H54 (cell line): ENCODE measurements at places on chromosomes 7 and 10.
A peak's percentile ranks its signal among the peaks of the same experiment; 100 is the strongest.

GRCh38 chr10:118729641-118730258, 25.0 kb downstream of the CACUL1 start:
- DNase-seq, result no peak

DNA sequence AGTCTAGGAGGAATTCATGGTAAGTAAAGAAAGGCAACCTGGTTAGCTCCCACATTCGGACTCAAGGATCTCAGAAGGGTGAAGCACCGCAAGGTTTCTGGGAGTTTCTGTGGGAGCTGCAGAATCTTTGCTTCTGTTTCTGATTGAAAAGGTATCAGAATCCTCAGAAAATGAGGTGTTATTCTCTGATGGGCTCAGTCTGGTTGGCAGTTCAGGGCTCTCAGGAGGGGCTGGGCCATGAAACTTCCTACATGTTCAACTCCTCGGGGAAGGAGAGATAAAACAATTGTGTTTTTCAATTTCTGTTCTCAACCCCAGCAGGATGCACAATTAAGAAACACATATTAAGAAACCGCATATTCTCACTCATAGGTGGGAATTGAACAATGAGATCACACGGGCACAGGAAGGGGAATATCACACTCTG, 9.1 kb downstream of the OR2A7 start:
- no peak for DNase-seq

DNA sequence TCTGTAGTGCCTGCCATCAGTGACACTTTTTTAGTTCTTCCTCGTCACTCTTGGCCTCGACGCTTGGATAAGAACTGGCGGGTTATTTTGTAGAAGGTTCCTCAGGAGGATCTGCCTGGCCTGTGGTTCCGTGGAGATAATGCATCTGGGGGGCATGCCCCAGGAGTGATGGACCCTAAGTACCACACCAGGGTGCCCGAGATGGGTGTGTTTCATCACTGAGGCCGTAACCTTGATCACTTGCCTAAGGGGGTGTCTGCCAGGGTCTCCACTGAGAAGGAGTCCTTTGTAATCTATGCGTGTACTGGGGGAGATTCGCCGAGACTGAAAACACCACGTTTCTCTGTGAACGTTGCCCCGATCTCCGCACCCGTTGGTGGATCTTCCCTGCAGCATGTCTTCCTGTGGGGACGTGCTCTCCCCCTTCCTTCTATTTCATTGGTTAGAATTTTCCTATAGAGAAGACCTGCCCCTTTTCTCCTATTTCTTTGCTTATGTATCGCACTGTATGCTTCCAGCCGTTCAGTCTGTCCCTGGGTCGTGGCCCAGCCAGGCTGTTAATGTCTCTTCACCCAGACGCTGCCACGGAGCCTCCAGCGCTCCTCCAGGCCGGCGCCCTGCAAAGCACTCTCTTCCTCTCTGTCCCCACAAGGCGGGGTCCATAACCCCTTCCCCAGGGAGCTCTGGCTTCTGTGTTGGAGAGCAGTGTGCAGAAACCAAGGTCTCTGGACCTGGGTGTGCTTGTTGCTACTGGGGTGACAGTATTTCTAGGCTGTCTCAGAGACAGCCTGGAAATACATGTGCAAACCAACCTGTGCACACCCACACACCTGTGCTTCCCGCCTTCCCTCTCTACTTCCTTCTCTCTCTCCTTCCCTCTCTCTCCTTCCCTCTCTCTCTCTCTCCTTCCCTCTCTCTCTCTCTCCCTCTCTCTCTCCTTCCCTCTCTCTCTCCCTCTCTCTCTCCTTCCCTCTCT, 14.4 kb upstream of the DPYSL4 start:
- no peak for DNase-seq

GRCh38 chr10:43882711-43883110, 234.0 kb upstream of the ZNF32 start:
- DNase-seq, result no peak

DNA sequence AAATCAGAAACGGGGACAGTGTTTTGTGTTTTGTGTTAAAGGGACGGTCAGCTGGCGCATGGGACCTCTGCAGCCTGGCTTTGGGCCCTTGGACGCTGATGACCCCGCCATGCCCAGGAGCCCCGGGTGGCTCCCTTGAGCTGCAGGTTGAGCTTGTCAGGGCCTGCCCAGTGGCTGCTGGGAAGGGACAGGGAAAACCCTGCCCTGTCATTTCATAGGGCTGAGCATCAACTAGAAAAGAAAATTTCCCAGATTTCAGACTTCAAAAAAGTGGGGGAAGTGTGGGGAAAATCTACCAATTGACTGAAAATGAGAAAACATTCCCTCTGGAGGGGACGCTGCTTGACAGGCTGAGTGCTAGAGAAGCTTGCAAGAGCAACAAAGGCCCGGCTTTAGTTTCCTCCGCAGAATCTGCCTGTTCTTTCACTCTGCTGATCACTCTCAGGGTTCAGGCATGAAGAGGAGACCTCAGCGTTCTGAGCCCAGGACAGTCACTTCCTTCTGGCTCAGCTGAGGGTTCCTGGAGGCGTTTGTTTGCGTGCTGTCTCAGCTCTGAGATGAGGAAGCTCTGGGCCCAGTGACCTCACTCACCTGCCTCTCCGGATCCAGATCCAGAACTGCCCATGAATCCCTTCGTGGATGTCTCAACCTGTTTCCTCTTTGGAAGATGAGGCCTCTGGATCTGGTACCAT, 18.6 kb upstream of the DNAJB6 start:
- DNase-seq, result no peak

- DNase-seq, result no peak
These were observed 381.7 kb downstream of the GPAM start for GRCh38 chr10:111801841-111802240.

- no peak for DNase-seq
These were observed 109.7 kb upstream of the ANLN start for GRCh38 chr7:36279926-36280315.

- DNase-seq, result peak; percentile 84
These were observed 918 bp upstream of the RPEL1 start for GRCh38 chr10:103244666-103245271.

- DNase-seq, result no peak
These were observed 736.6 kb downstream of the MAGI2 start for GRCh38 chr7:78716876-78717275.

DNA sequence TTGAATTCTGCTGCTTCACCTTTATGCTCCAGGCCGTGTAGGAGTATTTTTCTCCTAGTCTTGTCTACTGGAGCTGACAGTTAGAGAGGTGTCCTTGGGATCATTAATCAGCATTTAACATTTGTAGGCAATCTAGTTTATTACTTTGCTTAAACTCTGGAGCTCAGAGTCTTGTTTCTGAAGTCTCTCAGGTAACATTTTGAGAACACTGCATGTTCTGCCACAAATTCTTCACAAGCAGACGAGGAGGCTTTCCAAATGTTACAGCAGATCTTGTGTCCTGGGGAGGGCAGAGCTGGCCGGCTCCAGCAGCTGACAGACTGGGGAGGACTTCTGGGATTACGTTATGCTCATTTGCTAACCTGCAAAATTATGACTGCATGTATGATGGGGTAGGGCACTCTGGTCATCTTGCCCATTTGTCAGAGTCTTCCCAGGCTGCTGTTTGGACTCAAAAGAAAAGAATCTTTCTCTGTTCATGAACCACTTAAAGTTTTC, 50.5 kb downstream of the GALNT17 start:
- DNase-seq, result no peak

DNA sequence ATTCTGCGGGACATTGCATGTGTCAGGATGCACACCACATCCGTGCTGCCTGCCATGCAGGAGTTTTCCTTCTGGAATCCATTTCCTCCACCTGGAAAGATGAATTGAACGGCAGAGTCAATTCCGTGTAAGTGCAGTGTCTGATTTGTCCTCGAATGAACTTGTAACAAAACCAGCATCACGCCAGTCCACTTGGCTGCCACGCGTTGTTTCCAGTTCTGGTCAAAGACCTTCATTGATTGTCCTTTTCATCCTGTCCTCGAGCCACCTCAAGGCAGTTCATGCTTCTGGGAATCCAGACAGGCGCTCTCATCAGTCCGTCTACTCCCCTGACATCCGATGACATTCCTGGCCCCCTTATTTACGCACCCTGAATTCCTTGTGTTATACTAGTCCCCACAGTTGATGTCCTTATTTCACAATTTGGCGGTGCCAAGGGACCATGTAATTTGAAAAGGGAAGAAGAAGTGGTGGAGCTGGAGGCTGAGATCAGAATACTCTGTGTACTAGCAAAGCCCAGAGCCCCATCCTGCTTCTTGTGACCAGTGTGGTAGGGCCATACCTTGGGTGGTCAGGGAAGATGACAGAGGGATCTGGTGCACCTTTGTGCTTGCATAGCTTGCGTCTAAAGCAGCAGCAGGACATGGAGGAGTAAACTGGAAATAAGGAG, 502.2 kb downstream of the PLXNA4 start:
- DNase-seq, result no peak

DNA sequence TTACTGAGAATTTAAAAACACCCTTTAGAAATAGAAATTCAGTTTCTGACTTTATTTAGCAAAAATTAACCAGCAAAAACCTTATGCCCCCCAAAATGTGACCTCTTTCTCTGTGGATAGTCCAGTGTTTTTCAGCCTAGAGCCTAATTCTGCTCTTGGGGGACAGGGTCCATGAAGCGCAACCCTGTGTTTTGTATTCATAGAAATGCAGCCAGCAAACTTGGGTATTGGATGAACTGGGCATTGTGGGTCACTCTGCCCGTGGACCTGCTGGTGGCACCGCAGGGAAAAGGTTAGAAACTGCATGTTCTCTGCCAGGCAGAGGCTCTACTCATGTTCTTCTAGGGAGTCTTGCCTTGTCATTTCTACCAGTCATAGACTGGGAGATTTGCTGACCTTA, 787.4 kb upstream of the C7orf33 start:
- no peak for DNase-seq

- DNase-seq, result no peak
These were observed 34.9 kb upstream of the FOXL3 start for GRCh38 chr7:255038-255435.

DNA sequence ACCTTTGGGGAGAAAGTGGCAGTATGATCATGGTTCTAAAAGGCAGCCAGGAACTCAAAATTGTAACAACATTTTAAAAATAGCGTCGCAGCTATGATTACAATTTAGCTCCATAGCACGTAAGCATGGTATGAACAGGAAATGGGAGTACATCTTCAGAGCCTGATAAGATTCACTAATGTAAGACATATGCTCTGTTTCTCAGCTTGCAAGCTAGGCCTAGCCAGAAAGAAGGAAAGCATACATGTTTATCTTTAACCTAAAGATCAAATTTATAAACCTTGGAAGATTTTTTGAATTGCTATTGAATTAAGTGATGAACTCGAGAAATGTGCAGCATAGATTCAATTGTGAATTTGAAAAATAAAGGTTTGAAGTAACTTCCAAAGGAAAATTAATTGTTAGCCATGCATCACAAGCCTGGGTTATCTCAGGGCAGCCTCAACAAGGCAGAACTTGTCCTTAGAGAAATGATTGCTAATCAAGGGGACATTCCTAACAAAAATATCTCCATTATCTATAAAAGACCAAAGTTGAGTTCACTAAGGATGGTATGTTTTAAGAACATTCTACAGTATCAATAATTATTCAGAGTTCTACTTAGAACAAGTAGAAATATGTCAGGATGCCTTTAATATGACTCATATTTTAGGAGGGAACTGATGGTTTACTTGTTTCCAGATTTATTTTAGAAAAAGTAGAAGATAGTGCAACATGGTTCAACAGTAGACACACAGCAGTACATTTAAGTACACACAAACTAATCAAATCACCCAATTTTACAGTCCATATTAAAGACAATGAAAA, 38.8 kb upstream of the SEPTIN7 start:
- DNase-seq, result no peak

GRCh38 chr7:68785036-68785435, 813.2 kb upstream of the AUTS2 start:
- DNase-seq, result no peak

DNA sequence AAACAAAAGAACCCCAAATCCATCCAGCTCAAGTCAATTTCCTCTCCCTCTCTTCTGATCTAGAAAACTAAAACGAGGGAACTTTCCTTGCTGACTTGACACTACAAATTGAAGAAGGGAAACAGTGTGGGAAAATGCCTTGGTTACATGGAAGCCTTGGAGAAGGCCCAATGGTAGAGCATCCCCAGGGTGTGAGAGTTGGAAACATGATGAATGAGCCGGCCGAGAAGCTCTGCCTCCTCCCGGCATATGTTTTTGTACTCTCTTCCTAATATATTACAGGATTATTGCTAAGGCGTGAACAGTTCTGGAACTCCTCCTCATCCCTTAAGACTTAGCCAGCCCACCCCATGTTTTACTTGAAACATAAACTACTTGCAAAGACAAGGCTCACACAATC, 618.2 kb upstream of the MGMT start:
- DNase-seq, result no peak

DNA sequence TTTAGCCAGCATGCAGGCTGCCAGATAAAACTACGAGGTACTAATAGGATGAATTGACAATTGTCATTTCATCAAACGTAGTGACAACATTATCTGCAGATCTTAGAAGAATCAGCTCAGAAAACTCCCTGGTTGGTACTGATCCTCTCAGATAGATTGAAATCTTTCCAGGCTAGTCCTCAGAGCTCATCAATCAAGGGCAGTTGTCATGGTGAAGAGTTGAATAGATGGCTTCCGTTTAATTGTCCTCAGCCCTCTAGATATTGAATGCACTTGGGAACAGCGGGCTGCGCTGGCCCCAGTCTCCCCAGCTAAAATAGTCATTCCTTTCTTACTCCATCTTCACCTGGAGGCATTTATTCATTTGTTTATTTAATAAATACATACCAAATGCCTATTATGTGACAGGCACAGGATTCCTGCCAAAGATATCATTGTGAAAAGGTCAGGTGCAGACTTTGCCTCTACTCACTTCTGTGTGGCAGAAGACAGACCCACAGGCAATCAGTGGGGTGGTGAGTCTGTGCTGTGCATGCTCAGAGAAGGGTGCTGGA, 1081.6 kb downstream of the TYW1 start:
- no peak for DNase-seq

- DNase-seq, result no peak
These were observed 5.4 kb downstream of the VIM start for GRCh38 chr10:17233286-17233991.

- no peak for DNase-seq
These were observed 1.1 kb downstream of the STN1 start for GRCh38 chr10:103916876-103917275.

DNA sequence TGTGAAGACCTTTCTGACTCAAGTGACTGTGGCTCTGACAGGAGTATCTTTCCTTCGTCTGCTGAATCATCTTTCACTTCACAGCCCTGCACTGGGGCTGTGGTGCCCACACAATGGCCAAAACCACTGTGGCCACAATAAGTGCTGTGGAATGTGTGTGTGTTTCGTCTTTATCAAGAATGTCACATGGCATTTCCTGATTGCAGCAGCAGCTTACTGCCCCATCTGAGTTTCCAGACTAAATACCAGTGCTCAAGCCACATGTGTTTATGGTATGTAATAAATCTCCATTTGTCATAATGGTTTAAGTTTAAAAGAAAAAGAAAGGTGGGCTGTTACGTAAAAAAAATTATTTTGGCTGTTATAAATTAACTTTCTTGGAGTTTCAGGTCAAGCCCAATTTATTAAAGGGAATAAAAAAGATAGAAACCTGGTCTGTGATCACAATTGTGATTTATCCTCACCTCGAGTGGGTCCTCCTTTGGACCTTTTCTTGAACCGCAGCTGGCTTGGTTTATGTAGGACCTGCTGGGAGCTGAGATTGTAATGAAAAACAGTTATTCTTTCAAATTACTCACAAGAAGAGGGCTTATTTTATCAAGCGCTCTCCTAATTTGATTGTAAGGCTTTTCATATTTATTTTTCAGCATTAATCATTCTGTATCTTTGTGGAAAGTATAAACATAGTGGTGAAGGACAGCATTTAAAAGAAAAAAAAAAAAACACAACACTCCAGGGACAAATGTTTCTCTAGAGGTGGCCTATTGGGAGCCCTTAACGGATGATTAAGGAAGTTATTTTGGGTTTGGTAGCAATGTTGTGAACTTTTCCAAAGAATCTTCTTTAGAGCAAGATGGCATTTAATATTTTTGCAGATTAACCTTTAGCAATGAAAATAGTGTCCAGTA, 116.2 kb downstream of the LRMDA start:
- DNase-seq, result peak; percentile 27
